ENCODE measurements at places on chromosomes 6 and 20.

DNA sequence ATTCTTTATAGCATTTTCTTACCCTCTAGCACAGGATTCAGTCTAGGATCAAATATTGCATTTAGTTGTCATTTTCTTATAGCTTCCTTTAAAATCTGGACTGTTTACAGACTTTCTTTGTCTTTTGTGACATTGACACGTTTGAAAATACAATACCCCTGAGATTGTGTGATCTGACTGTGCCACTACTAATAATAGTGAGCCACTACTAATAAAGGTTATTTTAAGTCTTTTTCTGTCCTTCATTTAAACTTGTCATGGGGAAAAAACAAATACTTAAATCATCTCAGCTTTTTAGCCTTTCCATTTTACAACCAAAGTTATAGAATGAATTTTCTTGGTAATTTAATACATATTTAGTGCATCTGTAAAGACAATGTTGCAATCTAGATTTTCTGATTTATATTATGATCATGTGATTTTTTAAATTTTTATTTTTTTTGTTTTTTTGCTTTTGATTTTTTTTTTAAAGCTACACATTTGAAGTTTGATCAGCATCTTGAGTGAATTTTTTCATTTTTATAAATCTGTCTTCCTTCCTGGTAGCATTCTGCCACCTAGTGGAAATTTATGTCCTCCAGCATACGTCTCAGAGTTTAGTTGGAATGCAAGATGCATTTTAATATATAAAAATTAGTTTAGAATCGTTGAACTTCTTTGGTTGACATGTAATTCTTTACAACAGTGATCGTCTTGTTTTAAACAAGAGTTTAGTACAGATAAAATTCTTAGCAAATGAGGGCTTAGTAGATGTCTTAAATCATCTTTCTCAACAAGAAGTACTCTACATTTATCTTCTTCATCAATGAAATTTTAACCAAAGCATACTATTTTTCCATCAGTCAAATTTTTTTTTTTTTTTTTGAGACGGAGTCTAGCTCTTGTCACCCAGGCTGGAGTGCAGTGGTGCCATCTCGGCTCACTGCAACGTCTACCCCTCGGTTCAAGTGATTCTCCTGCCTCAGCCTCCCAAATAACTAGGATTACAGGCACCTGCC, 119.4 kb downstream of the NCOA3 start:
- no peak for DNase-seq

DNA sequence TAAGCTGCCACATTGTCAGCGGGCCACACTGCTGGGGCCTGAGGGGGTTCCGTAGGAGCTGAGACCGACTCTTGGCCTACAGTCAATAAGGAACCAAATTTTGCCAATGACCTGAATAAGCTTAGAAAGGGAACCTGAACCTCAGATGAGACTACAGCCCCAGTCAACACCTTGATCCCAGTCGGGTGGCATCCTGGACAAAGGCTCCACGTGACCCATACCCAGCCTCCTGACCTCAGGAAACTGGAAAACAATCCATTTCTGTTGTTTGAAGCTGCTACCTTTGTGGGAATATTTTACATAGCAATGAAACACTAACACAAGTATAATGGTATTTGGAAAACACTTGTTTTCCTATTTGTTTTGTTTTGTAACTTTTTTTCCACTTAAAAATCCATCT, 179.9 kb upstream of the RALGAPA2 start:
- no peak for DNase-seq

DNA sequence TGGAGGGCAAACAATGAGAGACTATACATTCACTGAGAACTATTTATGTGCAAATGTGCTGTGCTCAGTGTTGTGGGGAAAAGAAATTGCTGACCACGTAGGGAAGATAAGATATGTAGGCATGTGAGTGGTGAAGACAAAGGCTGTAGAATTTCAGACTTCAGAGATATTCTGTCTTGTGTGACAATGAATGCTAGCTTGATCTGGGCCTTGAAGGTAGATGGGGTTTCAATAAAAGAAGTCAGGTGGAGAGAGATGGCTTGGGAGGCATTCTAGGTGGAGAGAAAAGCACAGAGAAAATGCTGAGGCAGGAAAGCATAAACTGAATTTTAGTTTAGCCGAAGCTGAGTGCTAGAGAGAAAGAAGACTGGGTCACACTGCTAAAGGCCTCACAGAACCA, 56.8 kb upstream of the EEF1A1 start:
- DNase-seq: no peak

- DNase-seq: no peak
Observed at GRCh38 chr6:19906171-19906570, 69.0 kb downstream of the ID4 start.

GRCh38 chr6:137699031-137699683, 167.9 kb upstream of the TNFAIP3 start:
- no peak for DNase-seq

DNA sequence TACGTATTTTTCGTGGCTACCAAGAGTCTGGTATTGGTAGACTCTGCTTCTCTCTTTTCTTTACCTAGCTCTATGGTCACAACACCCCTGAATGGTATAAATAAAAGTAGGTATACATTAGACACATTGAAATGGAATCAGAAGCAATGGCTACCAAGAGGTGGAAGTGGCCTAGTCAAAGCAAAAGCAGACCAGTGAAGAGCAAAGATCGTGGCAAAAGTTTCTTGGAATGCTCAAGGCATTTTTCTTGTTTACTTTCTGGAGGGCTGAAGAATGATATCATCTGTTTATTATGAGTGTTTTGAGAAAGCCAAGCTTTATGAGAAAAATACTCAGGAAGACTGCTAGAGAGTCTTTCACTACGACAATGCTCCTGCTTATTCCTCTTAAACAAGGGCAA, 28.6 kb upstream of the MOCS1 start:
- no peak for DNase-seq

GRCh38 chr20:44104798-44105517, 82.0 kb downstream of the JPH2 start:
- no peak for DNase-seq

GRCh38 chr6:119669221-119669620, 319.7 kb upstream of the MAN1A1 start:
- DNase-seq: no peak
